ENCODE measurements at places on chromosomes 1 and 21. TPM values are rescaled to one million over a fixed set of nuclear protein-coding genes. Genes with fewer than 3 reads are reported as not detected.
A peak's percentile ranks its signal among the peaks of the same experiment; 100 is the strongest.

The HEYL gene
- total RNA-seq = 0.82 TPM

GRCh38 chr1:201266774-201267173 is 16.5 kb upstream of the PKP1 start:
- peak; percentile 4 for DNase-seq

DNA sequence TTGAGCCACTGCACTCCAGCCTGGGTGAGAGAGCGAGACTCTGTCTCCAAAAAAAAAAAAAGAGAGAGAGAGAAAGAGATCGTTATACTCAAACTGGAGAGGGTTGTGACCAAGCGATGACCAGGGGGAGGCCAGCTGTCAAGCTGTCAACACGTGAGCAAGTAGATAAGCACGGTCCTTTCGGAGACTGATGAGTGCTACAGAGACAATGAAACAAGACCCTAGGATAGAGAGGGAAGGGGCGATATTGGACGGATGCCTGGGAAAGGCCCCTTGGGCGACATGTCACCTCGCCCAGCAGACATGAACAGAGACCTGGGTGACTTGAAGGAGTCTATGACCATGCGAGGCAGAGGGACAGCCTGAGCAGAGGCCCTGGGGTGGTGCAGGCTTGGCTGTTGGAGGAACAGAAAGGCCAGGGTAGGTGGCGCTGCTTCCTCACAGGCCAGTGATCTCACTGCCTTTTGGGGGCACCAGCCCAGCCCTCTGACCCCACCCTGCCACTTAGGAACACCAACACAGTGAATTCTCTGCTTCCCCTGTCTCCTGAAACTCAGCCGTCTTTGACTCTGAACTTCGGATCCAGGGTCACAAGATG is 100.8 kb upstream of the IFFO2 start:
- DNase-seq = no peak

- DNase-seq = no peak
Measured at GRCh38 chr1:74714429-74715235, 18.2 kb downstream of the CRYZ start.

- no peak for DNase-seq
Measured at GRCh38 chr1:113125517-113125916, 52.5 kb downstream of the LRIG2 start.

The GSTM3 gene
- 39.8 TPM for total RNA-seq

The PHGDH gene
- total RNA-seq = 10.6 TPM

DNA sequence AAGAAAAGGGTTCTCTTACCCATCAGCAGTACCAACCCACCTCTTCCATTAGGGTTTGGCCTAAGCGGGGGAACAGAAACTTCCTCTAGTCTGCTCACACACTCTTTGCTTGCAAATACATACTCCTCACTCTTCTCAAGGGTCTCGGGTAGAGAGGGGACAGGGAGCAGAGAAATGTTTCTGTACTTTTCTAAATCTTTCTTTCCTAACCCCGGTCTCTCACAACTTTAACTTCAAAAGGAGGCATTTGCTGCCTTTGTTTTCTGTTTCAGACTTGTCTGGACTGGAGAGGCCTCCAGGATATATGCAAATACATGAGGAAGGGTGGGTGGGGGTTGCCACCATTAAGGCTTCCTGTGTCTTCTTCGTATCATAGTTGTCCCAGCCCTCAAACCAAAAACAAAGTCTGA is 10.5 kb upstream of the LAX1 start:
- no peak for DNase-seq

The DRAXIN gene
- total RNA-seq = 0.68 TPM

DNA sequence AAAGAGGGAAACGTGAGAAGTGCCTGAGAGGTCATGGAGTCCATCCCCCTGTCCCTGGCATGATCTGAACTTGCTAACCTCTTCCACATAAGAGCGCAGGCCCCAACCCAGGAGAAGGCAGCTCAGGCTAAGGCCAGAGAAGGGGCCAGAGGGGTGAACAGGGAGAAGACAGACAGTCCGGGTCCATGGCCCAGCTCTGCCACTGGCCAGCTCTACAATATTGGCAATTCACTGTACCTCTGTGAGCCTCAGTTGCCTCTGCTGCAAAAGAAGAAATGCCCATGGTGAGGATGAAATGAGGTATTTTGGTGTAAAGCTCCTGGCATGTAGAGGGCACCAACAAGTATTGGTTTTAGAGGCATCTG is 72.3 kb downstream of the CAMK2N1 start:
- DNase-seq = no peak

DNA sequence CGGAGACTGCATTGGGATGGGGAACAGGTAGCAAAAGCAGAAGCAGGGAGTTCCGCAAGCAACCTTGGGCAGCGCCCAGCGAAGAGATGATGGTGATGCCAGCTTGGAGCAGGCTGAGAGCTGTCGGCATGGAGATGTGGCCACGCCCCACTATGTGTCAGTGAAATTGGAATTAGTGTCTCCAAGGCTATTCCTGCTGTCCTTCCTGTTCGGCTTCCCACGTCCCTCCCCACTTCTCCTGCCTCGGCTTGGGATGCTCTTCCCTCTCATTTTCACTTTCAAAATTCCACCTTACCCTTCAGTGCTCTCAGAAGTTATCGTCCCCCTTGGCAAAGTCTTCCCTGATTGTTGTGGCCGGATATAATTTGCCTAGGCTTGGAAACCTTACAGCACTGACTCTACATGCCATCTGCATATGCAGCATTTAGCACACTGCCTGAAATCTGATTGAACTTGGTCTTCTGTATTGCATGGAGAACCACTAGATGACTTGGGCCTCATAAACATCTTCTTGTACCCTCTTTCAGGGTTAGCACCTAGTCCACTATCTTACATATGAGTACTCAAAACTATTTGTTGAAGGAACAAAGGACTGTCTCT is 270.7 kb upstream of the RUNX1 start:
- no peak for DNase-seq
